ENCODE measurements at places on chromosomes 12 and 14.

- no peak for DNase-seq
Measured at GRCh38 chr12:72296389-72296788, 24.2 kb downstream of the TRHDE start.

- DNase-seq: no peak
Measured at GRCh38 chr12:65798918-65799317, 25.4 kb upstream of the HMGA2 start.

DNA sequence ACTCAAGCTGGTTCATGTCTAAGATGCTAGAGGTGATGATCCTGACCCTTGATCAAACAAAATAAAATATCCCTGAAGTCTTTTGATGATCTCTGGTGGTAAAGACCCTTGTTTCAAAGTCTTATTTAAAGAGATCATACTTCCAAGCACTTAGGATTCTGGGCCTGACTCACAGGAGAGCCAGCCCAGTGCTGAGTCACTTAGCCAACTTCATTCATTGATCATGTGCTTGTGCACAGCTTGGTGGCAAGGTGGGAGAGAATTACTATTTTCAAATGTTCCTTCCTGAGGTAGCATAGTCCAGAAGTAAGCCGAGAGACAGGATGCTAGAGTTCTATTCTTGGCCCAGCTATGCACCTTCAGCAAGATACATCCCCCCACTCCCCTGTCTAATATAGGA is 40.6 kb downstream of the SCN8A start:
- DNase-seq: no peak

DNA sequence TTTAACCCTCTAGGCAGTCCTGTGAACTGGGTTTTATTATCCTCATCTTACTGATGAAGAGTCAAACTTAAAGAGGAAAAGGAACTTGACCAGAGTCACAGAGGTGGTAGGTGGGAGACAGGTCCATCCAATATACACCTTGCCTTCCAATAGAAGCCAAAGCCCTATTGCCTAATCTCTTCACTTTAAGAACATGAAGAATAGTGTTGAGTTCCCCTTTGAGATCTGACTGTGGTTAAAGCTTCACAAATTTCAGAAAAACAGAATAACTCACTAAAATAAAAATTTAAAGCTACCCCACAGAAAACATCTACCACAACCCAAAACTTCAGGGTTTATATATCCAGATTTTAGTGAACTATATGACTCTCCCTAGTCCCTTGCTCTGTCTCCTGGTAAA is 115.4 kb downstream of the ETV6 start:
- DNase-seq: no peak

- no peak for DNase-seq
Measured at GRCh38 chr12:6603095-6603567, 4.0 kb downstream of the CHD4 start.

GRCh38 chr12:79121486-79121885 is 256.9 kb downstream of the SYT1 start:
- DNase-seq: no peak

GRCh38 chr14:53062856-53063255 is 90.3 kb downstream of the DDHD1 start:
- DNase-seq: no peak

GRCh38 chr14:101559624-101560533 is 1.4 kb upstream of the DIO3 start:
- DNase-seq: no peak

DNA sequence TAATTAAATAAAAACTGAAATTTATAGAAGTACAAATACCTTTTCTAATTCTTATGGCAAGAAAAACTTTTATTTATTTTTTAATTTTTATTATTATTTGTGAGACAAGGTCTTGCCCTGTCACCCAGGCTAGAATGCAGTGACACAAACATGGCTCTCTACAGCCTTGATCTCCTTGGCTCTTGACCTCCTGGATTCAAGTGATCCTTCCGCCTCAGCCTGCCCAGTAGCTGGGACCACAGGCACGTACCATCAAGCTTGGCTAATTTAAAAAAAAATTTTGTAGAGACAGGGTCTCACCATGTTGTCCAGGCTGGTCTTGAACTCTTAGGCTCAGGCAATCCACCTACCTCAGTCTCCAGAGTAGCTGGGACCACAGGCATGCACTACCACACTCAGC is 47.4 kb downstream of the COCH start:
- DNase-seq: no peak

DNA sequence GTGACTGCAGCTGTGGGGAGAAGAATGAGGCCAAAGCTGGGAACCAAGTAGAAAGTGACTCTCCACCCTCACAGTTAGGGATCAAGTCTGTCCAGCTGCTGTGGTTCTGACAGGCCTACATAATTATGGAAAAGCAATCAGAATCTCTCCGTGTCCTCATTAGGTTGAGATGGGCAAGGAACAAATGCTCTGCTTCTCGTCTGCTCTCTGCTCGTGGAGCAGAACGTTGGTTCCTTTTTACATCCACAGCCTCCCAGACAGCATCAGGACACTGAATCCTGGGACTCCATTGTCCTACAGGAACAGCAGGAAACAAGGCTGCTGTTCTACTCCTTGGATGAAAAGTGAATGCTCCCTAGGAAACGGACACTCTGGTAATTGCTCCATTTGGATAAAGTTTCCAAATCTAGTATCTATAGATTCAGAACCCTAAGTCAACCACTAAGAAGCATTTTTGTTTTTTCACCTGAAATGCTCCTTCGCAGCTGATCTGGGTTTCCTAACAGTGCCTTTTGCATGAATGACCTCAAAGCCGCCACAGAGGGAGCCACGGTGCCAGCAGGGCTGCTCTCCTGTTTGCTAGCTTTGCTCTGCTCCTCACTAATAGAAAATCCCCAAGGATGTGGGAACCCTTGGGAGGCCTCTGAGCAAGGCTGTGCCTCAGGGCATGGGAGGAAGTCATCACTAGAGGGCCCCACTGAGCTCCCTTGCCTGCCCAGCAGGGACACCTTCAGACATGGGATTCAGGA is 102.0 kb downstream of the EGLN3 start:
- no peak for DNase-seq

Data from activated CD4-positive, alpha-beta T cell treated with anti-CD3 and anti-CD28 coated beads for 24 hours (primary cell).